ENCODE measurements at places on chromosomes 12 and 14.

- peak; percentile 39 for DNase-seq
Measured at GRCh38 chr14:94337274-94337673, 14.1 kb upstream of the SERPINA6 start.

GRCh38 chr12:46934374-46935111 is 108.7 kb upstream of the SLC38A4 start:
- DNase-seq: no peak

GRCh38 chr12:65055859-65056258 is 65.2 kb downstream of the WIF1 start:
- no peak for DNase-seq

GRCh38 chr12:58296863-58297262 is 355.5 kb downstream of the ATP23 start:
- no peak for DNase-seq

DNA sequence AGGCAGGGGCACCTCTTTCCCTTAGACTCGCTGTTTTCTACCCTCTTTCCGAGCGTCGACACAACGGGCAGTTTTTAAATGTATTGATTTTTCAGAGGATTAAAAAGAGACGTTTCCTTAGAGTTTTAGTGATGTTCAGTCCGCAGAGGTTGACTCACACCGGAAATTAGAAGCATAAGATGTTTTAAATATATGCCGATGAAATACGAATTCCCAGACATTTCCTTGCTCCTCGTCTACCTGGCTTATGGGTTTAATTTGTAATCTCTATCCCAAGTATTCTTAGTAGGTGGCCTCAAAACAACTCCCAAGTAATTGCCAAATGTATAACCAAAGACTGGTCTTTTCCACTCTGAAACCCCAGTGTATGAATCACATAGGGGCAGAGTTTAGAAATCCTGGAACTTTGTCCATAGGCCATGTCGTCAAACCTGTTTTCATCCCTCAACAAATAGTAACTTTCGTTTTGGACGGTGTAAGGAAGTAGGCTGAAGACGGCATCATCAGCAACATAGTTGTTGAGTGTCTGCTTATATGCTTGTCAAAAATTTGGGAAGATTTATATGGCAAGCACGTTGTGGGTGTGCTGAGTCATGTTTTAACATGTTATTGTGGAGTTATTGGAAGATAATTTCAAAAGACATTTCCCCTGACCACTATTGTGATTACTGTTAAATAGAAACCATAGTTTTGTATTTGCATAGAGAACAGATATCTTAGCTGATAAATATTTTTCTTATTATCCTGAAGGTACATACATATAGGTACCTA is 824 bp downstream of the TBK1 start:
- peak; percentile 78 for DNase-seq

- DNase-seq: no peak
Measured at GRCh38 chr12:2547273-2548044, 247.3 kb upstream of the FKBP4 start.
